Neural progenitor cell (in vitro differentiated cells): ENCODE measurements at places on chromosomes 16 and 17. TPM values are rescaled to one million over a fixed set of nuclear protein-coding genes. Genes with fewer than 3 reads are reported as not detected.

The KAT2A gene
- total RNA-seq: 18.4 and 34.2 TPM in 2 replicates

The PRM1 gene
- not detected in 2 replicates for total RNA-seq

- no peak for DNase-seq
Observed at GRCh38 chr17:4896332-4897197, 2.8 kb upstream of the C17orf107 start.

- no peak for DNase-seq
Observed at GRCh38 chr17:42363767-42364585, 24.3 kb downstream of the STAT3 start.
